ENCODE measurements at places on chromosomes 3 and 15.

GRCh38 chr15:23444269-23444668 is 2.8 kb downstream of the GOLGA6L2 start:
- no peak for DNase-seq

DNA sequence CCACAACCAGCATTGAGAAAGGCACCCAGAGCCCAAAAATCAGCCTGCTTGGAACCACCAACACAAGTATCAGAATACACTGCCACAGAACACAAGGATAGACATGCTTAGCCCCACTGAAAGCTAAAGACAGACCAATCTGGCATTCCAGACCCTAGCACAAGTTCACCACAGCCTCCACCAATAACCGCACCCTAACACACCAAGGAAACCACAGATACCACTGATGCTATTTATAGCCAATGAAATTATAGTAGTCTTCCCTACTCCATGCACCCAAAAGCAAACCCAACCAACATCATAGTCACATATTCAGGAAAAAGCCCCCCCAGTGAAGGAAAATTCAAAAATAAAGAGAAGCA is 83.9 kb upstream of the STT3B start:
- DNase-seq: no peak

DNA sequence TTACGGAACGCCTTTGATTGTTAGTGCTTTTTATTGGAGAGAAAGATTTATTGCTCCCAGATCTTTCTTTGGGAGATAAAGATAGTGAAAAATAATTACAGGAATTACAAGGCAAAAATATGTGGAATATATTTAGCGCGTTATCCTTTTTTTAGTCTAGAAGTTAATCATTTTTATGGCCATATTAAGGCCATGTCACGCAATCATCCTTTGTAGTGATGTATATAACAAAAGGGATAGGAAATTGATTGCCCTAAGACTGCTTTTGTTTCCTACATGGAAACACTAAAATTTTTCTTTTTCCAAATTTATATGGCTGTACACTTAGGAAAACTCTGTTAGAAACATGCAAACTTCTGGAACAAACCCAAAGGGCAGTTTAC is 1.5 kb downstream of the TRPC1 start:
- DNase-seq: no peak

- no peak for DNase-seq
Measured at GRCh38 chr15:49225572-49226281, 55.7 kb downstream of the GALK2 start.

DNA sequence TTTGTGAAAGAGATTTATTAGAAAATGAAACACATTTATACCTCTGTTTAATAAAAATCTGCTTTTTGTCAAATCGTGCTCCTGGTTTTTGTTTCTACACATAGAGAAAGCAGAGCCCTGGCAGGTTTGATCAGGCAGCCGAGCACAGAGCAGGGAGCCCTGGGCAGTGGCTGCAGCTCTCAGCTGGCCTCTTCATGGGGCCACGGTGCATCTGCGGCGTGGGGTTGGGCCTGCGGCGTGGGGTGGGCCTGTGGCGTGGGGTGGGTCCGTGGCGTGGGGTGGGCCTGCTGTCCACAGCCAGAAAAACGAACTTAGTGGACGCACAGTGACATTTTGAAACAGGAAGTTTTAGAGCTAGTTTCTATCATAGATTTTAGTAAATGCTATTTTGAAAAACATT is 10.6 kb downstream of the GOLGA6L2 start:
- no peak for DNase-seq

GRCh38 chr3:184601576-184602371 is 40.2 kb downstream of the EPHB3 start:
- no peak for DNase-seq

DNA sequence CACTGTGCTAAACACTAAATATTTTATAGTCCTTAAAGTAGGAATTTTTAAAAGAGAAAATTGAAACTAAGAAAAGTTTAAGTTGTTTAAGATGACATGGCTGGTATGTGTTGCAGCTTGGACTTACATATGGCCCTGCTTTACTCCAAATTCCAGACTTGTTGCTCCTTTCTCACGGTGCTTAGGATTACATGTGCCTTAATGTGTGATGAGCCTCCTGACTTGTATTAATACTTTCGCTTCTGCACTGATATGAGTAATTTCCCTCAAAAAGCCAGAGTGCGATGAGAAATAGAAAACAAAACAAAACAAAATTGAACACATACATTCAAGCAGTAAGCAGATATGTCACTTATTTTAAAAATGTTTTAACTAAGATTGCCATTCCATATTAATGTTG is 250.2 kb downstream of the VGLL3 start:
- DNase-seq: no peak

DNA sequence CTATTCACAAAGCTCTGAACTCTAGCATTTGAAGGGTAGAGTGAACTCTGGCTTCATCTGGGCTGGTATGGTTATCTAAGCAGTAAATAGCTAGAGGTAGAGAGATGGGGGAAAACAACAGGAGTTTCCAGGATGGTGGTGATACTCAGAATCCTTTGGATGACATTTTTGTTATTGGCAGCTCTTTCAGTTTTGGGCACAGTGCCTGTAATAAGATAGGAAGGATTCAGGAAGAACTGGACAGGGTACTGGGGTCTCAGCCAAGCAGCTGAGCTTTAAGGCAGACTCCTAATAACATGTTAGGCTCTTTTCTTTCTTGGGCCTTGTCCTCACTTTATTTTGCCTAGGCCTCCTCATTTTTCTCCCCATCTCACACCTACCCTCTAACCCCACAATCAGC is 338.5 kb downstream of the CADM2 start:
- no peak for DNase-seq

- DNase-seq: no peak
Measured at GRCh38 chr3:45552031-45552793, 42.3 kb upstream of the LIMD1 start.

GRCh38 chr15:41115161-41115651 is 874 bp downstream of the INO80 start:
- DNase-seq: no peak

- DNase-seq: peak; percentile 100
Measured at GRCh38 chr3:120093911-120094775, at the start of gene GSK3B. Gene GSK3B, minus strand, starts transcription at chr3:120094447. Its CDS starts 1,013 bp downstream, at chr3:120093434.

- DNase-seq: no peak
Measured at GRCh38 chr3:185532901-185533300, 19.5 kb downstream of the LIPH start.

DNA sequence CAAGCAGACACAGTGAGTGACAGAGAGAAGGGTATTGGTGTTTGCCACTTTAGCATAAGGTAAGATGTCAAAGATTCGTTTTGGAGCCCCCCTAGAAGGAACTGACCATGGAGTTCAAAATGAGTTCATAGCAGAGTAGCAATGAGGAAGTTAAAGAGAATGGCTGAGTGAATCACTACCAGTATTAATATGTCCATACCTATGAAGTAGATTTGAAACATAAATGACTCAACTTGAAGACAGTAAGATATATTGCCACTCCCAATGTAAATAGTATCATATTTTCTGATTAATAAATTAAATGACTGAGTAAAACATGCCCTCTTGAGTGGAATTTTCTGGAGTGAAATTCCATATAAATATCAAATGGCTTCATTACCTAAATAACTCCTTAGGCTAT is 675.1 kb downstream of the NLGN1 start:
- DNase-seq: no peak

- no peak for DNase-seq
Measured at GRCh38 chr3:10335190-10335738, 14.4 kb upstream of the SEC13 start.

DNA sequence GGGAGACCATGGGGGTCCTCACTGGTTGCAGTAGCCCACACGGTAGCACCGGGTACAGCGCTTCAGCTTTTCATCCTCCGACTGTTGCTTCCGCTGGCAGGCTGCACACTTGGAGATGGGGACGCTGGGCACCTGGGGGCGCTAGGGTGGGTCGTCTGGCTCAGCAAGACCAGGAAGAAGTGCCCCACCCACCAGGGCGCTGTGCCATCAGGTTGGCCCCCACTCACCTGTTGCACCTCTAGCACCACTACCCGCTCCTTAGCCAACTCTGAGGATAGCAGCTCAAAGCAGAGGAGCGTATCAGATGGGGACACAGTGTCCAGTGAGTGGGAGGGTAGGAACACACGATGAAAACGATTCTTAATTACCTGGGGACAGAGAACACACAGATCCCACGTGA is 7.7 kb upstream of the QARS1 start:
- no peak for DNase-seq

DNA sequence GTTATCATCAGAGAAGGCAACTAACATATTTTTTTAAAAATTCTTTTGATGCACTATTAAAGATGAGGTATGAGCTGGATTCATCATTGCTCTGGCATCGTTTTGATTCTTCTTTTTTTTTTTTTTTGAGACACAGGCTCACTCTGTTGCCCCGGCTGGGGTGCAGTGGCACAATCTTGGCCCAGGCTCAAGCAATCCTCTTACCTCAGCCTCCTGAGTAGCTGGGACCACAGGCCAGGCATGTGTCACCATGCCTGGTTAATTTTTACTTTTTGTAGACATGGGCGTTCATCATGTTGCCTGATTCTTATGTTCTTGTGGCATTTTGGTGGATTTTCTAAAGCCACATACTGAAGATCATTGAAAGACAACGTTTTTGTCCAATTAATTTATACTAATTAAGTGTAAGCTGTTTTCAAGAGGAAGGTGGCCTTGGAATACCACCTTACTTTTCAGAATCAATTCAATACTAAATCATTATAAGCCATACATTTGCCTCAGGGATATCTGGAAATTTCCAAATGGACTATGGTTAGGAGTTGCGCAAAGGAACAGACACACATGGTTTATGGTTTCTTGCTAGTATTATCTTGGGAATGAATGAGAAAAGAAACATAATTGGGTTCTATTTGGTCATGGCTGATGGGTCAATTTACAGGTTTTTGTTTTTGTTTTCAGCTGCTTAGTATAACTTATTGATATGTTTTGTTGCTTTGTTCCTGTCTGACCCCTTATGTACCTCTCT is 22.8 kb downstream of the SLC28A2 start:
- no peak for DNase-seq

- DNase-seq: no peak
Measured at GRCh38 chr15:69996321-69997160, 101.2 kb downstream of the TLE3 start.

DNA sequence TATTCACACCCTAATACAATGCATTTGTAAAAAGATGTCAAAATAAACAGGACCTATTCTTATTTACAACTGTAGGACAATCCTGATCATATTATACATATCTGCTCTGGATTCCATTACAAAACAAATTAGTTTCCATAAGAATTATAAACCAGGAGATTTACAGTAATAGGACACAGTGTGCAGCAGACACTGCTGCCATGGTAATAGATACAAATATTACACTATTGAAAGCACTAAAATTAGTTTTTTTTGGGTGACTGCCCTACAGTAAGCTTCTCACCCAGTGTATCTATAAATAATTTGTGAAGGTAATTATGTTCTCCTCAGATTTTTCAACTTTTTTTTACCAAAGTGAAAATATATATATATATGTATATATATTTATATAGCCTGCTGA is 47.9 kb downstream of the USF3 start:
- no peak for DNase-seq

- DNase-seq: no peak
Measured at GRCh38 chr15:63628123-63628822, 31.1 kb downstream of the FBXL22 start.

DNA sequence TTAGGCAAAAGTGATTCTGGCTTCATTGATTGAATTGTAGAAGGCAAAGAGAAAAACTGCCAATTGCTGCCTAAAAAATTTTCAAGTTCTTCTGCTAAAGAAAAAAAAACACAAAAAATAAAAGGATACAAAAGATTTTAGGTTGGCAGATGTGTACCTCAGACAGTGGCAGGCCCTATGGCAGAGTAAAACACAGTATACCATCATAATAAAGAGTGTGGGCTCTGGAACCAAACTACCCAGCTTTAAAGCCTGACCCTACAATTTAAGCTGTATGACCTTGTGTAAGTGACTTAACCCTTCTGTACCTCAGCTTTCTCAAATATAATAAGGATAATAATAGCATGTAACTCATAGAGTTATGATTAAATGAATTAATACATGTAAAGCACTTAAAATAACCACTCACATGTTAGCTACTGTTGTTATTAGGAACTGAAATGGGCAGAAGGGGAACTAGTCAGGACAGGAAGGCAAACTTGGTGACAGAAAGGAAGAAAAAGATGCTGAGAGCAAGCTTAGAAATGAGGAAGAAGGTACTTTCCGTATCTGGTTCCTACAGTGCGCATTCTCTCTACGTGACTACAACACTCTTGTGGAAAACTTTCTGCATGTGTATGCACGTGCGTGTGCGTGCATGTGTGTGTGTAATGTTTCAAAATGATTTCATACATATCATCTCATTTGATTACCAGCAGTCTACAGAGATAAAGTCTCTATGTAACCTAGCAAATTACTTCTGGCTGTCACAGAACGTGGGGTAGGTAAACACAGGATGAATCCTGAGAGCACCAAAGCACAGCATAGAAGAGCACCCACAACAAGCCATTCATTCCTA is 13.6 kb upstream of the GATM start:
- DNase-seq: no peak

- no peak for DNase-seq
Measured at GRCh38 chr15:89457086-89457485, 39.3 kb downstream of the RHCG start.

DNA sequence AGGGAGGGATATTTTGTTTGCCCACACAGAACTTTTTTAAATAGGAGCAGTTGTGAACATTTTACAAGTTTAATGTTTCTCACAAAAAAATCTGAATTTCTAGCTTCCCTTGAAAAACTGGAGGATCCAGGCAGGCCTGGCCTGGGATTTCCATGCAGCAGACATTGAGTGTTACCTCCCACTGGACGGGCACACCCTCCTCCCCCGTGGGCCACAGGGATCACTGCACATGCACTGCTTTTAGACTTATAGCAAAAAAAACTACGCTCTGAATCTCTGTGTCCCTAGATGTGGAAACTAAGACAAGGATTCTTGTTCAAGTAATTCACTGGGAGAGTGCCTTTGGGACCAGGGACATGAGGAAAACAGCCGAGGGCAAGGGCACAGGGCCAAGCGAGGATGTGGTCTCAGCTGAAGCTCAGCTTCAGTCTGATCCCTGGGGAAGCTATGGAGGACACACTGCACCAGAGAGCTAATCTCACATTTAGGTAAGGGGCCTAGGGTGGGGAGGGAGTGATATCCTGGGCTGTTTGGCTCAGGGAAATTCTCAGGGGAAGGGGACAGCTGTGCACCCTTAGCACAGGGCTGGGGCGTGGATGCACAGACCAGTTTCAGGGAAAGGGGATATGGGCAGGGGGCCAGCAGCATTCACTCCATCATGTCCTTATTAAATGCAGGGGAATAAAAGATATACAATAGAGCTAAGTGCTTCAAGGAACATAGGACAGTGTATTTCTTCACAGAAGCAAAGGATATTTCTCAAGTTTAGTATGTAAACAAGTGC is 46.0 kb downstream of the FSIP1 start:
- no peak for DNase-seq

DNA sequence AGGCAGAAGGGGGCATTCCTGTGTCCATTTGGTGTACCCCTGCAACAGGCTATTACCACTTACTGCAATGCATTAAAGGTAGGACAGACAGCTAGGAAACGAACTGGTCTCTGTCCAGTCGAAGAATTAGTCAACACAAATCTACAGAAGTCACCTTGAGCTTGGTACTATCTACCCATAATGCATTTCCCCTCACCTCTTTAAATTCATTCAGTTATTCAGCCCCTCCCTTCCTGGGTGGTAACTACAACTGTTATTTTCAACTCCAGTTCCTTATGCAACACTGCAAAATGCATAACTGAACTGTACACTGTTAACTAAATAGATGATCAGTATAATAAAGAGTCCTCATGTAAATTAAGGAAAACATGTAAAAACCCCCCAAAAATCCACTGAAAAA is 77.6 kb downstream of the MAGI1 start:
- DNase-seq: no peak

- DNase-seq: no peak
Measured at GRCh38 chr3:183050706-183051105, 48.6 kb downstream of the MCCC1 start.
